ENCODE measurements at places on chromosomes 3 and 15. TPM values are rescaled to one million over a fixed set of nuclear protein-coding genes. Genes with fewer than 3 reads are reported as not detected.

The GRK7 gene
- 0.13 TPM for total RNA-seq

The MELTF gene
- 1.1 TPM for total RNA-seq

The ITPKA gene
- total RNA-seq = 0.59 TPM

DNA sequence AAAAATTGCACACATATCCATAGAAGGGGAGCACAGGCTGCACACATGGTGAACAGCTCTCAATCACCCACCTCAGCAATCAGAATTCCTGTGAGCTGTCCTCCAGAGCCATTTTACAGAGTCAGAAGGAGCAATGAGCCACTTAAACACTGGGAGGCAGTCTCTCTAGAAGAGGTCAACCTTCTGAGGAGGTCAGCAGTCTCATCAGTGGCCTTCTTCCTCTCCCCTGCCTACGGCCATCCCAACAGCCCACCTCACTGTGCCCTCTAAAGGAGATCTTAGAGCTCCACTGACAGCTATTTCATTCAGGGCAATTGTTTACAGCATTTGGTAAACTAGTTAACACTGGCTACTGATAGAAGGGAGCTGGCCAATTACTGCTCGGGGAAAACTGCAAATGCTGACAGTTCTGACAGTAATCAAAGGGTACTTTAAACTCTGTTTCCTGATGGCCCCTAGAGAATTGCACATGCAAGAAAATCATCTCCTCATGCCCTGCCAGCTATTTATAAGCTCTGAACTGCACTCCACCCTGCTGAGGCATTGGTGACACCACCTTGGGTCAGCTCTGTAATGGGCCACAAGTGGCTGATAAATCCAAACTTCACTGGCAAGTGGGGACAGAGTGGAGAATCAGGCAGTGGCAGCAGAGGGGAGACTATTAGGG, 42.1 kb upstream of the TSPAN3 start:
- DNase-seq = no peak
- H3K27ac ChIP-seq = no peak overlapping the region
- no peak overlapping the region for H3K4me3 ChIP-seq
- no peaks in the 10 kb centered on the region for H3K36me3 ChIP-seq
- H3K27me3 ChIP-seq = no peaks in the 10 kb centered on the region

- H3K27ac ChIP-seq = no peak overlapping the region
- no peaks in the 10 kb centered on the region for H3K4me1 ChIP-seq
- H3K36me3 ChIP-seq = no peaks in the 10 kb centered on the region
- no peaks in the 10 kb centered on the region for H3K27me3 ChIP-seq
- no peak overlapping the region for H3K4me3 ChIP-seq
- DNase-seq = no peak
These were observed 189.5 kb downstream of the WDR72 start for GRCh38 chr15:53569751-53570480.

- H3K27ac ChIP-seq = no peak overlapping the region
- no peaks in the 10 kb centered on the region for H3K4me1 ChIP-seq
- DNase-seq = no peak
- H3K27me3 ChIP-seq = no peaks in the 10 kb centered on the region
- H3K4me3 ChIP-seq = no peak overlapping the region
- no peaks in the 10 kb centered on the region for H3K36me3 ChIP-seq
These were observed 33.2 kb downstream of the ITGB5 start for GRCh38 chr3:124854009-124854408.

- no peaks in the 10 kb centered on the region for H3K4me1 ChIP-seq
- no peaks in the 10 kb centered on the region for H3K36me3 ChIP-seq
- no peak overlapping the region for H3K27ac ChIP-seq
These were observed 99.3 kb downstream of the BDH1 start for GRCh38 chr3:197456261-197457091.

- H3K27me3 ChIP-seq = no peaks in the 10 kb centered on the region
- no peak overlapping the region for H3K4me3 ChIP-seq
- no peaks in the 10 kb centered on the region for H3K36me3 ChIP-seq
- H3K4me1 ChIP-seq = no peaks in the 10 kb centered on the region
- H3K27ac ChIP-seq = no peak overlapping the region
- DNase-seq = no peak
These were observed 615.4 kb upstream of the GBE1 start for GRCh38 chr3:82376883-82377282.

GRCh38 chr3:190173426-190173825, 52.7 kb upstream of the P3H2 start:
- H3K4me1 ChIP-seq = no peaks in the 10 kb centered on the region
- no peaks in the 10 kb centered on the region for H3K36me3 ChIP-seq
- no peak overlapping the region for H3K4me3 ChIP-seq
- H3K27me3 ChIP-seq = no peaks in the 10 kb centered on the region
- no peak for DNase-seq
- no peak overlapping the region for H3K27ac ChIP-seq

DNA sequence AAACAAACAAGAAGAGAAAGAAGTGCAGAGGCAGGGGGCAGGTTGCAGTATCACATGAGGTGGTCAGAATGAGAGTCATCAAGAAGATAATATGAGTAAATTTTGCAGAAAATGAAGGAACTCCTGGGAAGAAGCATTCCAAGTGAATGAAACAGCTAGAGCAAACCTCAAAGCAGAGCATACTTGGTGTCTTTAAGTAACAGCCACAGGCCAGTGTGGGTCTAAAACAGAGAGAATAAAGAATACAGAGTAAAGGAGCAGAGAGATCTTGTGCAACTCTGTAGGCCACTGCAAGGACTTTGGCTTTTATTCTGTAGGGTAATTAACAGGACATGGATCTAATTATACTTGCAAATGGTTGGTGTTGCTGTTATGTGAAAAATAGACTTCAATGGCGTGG, 81.3 kb downstream of the STAC start:
- no peak for DNase-seq
- no peaks in the 10 kb centered on the region for H3K36me3 ChIP-seq
- no peaks in the 10 kb centered on the region for H3K27me3 ChIP-seq
- H3K27ac ChIP-seq = no peak overlapping the region
